Activated CD4-positive, alpha-beta T cell treated with anti-CD3 and anti-CD28 coated beads for 24 hours (primary cell): ENCODE measurements at places on chromosomes 11 and 22.

DNA sequence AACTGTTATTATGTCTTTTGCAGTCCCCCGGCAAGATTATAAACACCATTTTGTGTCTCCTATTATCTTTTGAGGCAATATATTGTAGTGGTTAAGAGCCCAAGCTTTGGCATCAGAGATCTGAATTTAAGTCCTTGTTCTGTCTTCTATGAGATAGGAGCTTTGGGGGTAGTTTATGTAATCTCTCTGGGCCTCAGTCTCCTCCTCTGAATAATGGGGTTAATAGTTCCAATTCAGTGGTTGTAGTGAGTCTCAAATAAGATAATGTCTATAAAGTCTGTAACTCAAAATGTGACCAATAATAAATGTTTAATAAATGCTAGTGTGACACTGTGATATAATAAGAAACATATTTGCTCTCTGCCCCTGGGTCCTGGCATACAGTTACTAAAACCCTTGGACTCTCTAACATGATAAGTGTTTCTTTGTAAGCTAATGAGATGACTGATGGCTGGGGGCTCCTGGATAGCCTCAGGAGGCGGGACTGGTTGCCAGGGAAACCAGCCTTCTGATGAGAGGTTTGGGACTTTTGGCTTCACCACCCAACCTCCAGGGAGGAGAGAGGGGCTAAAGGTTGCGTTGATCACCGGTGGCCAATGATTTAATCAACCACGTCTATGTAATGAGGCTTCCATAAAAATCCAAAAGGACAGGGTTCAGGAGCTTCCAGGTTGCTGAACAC is 183.4 kb upstream of the MTMR2 start:
- DNase-seq = no peak

- no peak for DNase-seq
Measured at GRCh38 chr11:79055856-79056631, 384.8 kb downstream of the TENM4 start.

DNA sequence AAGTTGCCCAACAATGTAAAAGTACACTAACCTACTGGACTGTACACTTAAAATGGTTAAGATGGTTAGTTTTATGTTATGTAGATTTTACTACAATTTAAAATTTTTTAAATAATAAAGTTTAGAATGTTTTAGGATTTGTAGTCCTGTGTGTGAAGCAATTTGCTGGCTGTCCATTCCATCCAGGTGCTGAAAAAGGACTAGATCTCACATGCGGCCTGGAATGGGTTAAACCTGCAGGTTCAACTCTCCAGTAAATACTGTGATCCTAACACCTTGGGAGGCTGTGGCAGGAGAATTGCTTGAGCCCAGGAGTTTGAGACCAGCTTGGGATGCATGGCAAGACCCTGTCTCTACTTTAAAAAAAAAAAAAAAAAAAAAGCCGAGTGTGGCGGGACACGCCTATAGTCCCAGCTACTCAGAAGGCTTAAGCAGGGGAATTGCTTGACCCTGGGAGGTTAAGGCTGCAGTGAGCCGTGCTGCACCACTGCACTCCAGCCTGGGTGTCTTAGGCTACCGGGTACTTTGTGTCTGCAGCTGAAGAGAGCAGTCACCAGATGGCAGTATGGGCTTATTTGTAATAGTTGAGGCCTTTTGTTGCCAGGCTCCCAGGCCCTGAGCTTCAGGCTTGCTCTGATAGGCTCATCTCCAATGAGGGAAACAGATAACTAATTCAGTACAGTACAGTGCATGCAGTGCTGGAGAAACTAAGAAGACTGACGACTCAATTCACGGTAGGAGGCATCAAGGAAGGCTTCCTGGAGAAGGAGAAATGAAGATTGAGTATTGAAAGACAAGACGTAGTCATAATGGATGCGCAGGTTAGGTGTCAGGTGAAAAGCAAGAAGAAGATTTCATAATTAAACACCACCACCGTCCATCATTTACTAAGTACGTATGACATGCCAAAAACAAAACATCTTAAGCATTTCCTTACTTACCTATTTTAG is 64.7 kb upstream of the ASPHD2 start:
- DNase-seq = peak; percentile 30

GRCh38 chr11:111699579-111700156 is 66.5 kb downstream of the PPP2R1B start:
- no peak for DNase-seq

DNA sequence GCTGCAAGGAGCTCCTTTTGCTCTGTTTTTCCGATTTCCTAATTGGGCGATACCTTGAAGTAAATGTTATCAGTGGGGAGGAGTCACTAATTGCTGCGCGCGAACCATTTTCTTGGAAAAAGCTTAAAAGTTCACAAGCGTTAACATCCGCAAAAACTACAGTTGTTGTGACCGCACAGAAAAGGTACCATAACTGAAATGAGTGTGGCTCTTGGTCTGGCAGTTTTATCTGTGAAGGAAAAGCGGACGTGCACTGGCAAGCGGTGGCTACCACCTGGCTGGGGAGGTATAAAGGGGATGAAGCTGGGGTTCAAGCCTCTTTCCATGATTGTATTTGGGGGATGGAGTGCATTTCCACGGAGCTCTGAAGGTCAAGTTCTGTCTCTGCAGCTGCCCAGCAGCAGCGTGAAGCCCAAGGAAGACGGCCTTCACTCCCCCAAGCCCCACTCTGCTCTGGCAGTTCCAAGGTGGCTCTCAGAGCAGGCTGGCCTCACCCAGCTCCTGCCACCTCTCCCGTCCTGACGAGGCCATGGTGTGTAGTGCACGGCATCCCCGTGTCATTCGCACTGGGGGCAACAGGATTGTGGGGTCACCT is 27.5 kb downstream of the MOV10L1 start:
- DNase-seq = no peak

- DNase-seq = no peak
Measured at GRCh38 chr11:1934335-1935155, 12.6 kb upstream of the MRPL23 start.

GRCh38 chr11:9184516-9184915 is 80.6 kb downstream of the DENND5A start:
- no peak for DNase-seq

DNA sequence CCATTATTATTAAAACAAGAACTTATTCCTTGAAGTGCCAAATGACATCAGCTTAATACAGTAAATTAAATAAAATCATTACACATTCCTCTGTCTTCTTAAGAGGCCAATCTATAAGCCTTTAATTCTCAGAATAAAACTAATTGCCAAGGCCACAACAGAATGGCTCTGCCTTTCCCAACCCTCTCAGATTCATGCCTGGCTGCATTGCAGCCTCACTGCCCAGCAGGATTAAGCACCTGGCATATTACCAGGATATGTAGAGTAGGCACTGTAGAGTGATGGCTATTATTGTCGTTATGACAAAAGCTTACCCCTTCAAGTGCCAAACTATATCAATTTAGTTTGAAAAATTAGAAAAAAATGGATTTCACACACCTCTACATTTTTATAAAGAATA is 9.4 kb upstream of the CALCA start:
- DNase-seq = no peak

- no peak for DNase-seq
Measured at GRCh38 chr11:69816671-69817070, 2.5 kb downstream of the FGF3 start.

DNA sequence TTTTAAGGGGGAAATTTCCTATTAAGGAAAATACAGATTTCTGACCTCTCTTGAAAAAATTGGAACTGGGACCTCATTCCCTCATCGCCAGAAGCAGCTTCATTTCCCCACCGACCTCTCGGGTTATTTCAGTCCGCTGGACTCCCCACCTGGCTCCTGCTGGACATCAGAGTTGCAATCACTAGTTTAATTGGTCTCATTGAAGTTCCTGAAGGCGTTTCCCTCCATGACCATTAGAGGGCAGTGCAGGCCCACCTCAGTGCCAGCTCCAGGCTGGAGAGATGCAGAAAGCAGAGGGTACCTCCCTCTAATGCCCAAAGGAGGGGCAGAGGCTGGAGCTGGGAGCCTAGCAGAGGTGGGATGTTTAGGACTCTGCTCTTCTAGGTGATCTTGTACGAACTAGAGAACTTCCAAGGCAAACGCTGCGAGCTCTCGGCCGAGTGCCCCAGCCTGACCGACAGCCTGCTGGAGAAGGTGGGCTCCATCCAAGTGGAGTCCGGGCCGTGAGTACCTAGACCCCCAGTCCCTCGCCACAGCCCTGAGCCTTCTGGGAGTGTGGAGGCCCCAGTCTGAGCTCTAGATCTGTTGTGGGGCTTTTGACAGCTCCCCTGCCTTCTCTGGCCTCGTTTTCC is 2.7 kb downstream of the CRYBB3 start:
- DNase-seq = peak; percentile 29

- no peak for DNase-seq
Measured at GRCh38 chr11:36446135-36446534, 63.9 kb downstream of the TRAF6 start.

GRCh38 chr11:26851696-26852095 is 129.8 kb upstream of the SLC5A12 start:
- no peak for DNase-seq

DNA sequence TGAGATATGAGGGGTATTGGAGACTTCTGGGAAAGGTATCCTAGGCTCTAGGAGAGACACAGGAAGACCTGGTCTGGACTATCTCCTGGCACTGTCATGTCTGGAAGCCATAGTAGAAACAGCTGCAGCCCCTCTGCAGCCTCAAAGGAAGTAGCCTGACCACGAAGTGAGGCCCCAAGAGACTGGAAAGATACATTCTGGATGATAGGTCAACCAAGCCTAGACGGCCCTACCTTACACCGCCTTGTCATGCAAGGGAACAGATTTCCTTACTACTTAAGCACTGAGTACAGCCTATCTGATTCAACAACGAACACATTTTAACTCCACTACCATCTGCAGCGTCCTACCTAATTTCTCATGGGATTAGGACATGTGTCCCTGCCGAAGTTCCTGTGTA is 31.1 kb downstream of the UQCR10 start:
- no peak for DNase-seq

DNA sequence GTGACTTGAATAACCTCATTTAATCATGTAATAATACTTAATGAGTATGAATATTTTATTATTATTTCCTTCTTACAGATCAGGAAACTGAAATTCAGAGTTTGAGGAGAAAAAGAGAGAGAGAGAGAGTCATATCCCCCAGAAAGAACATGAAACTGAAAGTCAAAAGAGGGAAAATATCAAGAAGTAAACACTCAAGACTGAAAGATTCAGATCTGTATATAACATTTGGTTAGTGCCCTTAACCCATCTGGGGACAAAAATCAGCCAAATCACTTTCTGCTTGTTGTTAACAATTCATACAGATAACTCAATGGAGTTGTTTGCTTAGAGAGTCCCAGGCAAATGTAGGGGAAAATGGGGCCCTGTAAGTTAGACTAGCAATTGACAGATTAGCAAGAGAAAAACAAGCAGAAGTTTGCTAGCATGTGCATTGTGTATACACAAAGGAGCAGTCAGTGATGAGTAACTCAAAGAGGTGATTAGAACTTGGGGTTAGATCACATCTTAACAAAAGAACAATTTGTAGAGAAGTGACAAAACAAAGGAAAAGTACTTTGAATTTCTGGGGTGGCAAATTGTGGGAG is 25.9 kb upstream of the MMP13 start:
- no peak for DNase-seq

DNA sequence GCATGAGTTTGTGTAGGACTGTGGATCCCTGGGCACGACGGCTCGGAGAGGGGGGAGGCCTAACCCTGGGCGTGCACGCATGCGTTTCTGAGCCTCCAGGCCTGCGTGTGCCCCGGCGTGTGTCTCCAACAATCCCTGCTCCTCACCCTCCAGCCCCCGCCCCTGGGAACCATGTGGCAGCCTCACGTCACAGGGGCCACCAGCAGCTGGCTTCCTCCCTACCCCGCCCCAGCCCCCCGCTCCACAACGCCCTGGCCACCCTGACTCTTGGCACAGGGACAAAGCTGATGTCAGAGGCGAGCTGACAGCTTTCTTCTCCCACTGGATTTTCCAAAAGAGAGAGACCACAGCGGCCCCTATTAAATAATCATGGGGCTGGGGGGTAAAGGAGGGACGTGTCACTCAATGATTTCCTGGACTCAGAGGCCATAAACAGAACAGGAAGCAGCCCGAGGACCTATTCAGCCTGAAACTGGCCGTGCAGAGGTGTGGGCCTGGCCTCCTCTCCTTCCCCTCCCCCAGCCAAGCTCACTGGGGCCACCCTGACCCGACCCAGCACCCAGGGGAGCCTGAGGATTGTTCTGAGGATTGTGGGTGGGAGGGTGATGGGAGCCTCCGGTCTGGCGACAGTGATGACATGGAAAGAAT is 6.8 kb upstream of the LIF start:
- no peak for DNase-seq

GRCh38 chr22:39718921-39719475 is 148.4 kb downstream of the CACNA1I start:
- DNase-seq = no peak

DNA sequence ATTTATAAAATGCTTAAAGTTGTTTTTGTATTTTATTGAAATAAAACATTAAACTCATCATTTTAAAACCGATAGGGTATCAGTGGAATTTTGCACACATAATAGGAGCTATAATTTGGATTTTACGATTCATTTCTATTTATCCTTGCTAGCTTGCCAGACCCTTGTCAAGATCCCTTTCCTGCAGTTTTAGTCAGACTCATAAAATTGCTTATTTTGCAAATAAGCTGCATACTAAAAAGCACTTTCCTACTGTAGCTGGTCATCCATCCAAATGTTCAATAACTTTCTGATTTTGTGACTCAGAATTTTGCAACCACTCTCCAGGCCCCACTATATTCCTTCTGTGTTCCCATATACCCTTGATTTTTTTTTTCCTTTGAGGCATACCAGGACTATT is 239.2 kb upstream of the CTSC start:
- no peak for DNase-seq

- no peak for DNase-seq
Measured at GRCh38 chr11:130633466-130633865, 185.0 kb downstream of the ADAMTS15 start.

DNA sequence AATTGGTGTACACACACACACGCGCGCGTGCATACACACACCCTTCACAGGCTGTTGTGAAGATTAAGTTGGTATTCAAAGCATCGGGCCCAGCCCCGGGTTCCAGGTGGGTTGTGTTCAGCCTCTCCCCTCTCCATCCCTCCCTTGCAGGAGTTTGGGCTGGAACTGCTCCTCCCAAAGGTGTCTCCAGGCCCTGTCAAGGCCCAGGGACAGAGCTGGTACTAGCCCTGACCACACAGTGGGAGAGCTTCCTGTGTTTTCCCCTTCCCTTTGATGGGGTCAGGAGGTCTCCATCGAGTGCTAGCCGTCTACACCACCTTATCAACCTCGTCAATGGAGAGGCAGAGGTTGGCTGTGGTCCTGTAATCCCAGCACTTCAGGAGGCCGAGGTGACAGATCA is 36.5 kb upstream of the CSNK1E start:
- DNase-seq = no peak

GRCh38 chr22:47174096-47174495 is 411.6 kb downstream of the TBC1D22A start:
- DNase-seq = no peak

GRCh38 chr22:42319386-42319785 is 48.9 kb upstream of the TCF20 start:
- DNase-seq = no peak

DNA sequence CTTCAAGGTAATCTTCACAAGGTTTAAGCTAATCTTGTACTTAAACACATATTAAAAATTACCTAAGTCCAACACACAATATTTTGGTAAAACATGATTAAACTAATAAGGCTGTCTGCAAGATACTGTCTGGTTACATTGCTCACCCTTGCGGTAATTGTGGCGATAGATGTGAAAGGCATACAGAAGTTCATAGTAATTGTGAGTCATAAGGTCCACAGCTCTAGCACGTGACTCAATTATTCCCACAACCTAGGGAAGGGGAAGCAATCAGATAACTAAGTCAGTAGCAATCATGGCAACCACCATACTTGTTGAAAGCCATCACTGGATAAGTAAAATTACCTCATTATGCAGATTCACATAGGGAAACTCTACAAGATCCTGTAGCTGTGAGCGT is 30.5 kb upstream of the FNBP4 start:
- DNase-seq = peak; percentile 28

- DNase-seq = no peak
Measured at GRCh38 chr11:46835897-46836296, 10.2 kb downstream of the CKAP5 start.
